G401 (cell line): ENCODE measurements at places on chromosomes 6 and 20.

DNA sequence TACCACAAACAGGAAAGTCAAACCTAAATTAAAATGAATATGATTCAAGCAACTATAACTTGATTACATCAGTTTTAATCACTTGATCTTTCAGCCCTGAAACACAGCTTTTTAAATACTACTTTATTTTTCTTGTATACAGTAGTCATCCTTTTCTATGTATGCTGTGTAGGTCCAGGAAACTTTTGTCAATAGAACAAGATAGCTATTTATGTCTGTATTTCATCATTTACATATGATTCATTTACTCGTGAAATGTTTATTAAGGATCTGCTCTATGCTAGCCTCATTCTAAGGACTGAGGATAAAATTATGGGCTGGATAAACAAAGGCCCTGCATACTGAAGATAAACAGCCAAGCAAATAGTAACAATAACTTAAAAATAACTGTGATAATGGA lies 930.2 kb downstream of the TFAP2A start:
- DNase-seq, result no peak

- DNase-seq, result peak; percentile 92
Observed at GRCh38 chr20:32007787-32008616, 2.2 kb upstream of the CCM2L start.

DNA sequence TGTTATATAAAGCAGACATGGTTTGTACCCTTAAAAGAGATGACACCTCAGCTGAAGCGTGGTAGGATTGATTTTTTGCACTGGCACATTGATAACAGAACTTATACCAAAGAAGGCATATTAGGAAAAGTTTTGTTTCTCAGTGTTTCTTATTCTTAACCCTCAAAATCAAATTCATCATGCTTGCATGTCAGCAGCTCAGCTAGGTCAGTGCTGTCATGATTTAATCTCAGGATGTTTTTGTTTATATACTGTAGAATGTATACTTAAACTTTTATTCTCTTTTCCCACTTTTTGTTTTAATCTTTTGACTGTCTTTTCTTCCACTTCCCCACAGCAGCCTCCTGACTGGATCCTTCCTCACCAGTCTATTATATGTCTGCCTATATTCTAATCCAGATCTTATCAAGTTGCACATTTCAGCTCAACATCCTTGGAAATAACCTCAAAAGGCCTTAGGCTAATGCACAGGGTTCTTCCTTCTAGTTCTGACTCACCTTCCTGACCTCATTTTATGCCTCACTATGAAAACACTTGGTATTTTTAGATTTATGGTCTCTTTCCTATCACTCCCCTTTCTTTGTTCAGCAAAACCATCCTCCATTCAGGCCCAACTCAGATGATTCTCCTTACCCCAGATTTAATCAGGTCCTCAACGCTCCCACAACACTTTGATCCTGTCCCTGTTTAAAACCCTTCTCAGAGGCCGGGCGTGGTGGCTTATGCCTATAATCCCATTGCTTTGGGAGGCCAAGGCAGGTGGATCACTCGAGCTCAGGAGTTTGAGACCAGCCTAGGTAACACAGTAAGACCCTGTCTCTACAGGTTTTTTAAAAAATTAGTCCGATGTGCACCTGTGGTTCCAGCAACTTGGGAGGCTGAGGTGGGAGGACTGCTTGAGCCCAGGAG lies 7.2 kb downstream of the HEBP2 start:
- no peak for DNase-seq

- DNase-seq, result no peak
Observed at GRCh38 chr6:144140867-144141266, 9.4 kb upstream of the STX11 start.

DNA sequence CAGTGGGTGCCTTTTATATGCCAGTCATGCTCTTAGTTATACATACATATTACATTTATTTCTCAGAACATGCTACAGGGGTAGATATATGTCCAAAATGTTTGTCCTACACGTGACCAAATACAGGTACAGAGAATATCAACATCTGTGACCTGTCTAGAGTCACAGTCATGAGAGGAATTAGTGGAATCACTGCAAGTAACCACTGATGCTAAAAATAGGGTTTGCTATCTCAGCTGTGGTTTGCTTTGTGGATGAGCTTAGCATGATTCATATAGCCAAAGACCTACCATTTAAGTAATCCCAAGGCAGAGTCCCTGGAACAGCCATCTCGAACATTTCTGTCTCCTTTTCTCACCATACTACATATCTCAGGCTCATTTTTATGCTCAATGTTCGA lies 32.3 kb downstream of the GSTA3 start:
- DNase-seq, result no peak

DNA sequence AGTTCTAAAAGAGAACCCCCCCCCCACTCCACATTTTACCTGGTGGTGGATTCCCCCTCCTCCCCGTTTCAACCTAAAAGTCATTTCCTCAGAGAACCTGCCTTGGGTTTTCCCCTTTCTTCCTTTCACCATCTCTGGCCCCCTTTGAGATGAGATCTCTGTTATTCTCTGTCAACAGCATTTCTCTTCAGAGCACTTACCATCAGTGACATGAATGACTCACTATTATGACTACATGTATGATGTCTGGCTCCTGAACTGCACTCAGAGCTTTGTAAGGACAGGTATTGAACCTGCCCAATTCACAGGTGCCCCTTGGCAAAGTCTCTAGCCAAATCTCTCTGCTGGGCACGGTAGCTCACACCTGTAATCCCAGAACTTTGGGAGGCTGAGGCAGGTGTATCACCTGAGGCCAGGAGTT lies 61.4 kb upstream of the JARID2 start:
- DNase-seq, result no peak

DNA sequence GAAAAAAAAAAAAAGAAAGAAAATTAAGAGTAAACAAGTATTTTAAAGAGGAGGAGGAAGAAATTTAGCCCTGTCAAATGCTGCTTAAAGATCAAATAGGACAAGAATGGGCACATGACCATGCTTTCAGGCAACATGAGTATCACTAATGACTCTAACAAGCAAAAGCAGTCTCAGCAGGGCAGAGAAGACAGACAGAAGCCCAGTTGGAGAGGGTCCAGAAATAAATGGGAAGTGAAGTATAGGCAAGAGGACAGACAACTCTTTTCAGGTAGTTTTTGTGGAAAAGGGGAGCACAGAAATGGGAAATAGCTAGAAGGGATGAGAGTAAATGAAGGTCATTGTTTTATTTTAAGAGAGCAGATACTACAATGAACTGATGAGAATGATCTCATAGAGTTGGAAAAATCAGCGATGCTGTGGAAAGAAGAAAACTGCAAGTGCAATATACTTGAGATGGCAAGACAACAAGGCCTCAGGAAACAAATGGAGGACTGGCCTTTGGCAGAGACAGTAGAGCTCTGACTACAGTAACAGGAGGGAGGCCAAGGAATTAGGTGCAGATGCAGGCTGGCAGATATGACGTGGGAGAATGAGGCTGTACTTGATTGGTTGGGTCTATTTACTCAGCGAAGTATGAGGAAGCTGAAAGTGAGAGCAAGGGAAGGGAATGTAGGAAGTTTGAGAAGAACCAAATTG lies 40.3 kb downstream of the KIF6 start:
- DNase-seq, result no peak

DNA sequence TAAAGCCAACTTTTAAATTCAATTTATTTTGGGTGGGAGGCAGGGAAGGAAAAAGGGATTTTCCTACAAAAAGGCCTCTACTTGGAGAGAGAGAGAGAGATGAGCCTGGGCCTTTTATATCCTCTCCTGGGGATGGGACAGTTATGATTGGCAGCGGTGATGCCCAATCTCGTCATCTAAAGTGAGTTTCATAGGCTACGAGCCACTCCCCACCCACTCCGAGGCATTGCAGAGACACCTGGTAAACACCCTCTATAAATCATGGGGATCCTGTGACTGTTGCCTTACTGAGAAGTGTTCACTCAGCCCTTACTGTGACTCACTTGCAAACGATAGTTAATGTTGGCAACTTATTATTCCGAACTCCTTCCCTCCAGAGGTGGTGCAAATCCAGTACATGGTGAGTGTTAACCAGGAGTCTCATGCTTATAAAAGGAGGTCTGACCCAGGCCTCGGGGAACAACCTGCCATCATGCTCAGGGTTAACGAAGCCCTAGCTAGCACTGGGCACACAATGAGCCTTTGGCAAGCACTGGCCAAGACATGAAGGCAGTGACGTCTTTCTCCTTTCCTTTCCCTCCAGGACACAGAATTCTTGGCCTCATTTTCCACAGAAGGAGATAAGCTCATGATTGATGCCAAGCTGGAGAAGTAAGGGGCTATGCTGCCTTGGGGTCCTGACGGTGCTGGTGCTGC lies 20.5 kb downstream of the BPIFB4 start:
- no peak for DNase-seq

DNA sequence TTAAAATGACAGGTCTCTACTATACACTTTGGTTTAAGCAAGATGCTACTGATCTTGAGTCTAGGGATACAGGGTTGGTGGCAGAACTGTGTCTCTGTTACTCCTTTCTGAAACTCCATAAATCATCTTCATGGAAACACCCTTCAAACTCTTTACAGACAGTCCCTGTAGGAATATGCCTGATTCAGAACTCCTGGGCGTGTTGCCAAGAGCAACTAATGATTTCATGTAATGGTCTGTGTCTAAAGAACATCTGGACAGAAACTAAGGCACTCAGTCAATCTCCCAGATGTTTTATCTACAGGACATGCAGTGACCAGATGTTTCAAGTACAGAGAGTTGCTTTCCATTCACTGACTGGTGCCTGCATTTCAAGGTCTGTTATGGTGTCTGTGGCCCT lies 464.4 kb upstream of the CHD6 start:
- DNase-seq, result no peak

DNA sequence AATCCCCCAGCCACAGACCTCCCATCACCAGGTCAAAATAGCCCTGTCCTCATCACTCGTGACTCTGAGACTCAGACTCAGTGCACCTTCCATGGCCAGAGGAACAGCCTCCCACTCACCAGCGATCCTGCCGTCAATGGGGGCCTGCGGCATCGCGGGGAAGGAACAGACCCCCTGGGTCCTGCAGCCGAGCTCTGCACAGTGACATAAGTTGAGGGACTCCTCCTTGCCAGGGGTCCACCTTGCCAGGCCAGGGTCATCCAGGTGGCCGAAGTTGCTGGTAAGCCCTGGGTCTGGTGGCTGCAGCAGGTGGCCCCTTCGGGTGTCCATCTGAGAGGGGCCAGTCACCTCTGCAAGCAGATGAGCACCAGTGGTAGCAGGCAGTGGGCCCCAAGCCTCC lies 16.3 kb downstream of the ETV7 start:
- no peak for DNase-seq

DNA sequence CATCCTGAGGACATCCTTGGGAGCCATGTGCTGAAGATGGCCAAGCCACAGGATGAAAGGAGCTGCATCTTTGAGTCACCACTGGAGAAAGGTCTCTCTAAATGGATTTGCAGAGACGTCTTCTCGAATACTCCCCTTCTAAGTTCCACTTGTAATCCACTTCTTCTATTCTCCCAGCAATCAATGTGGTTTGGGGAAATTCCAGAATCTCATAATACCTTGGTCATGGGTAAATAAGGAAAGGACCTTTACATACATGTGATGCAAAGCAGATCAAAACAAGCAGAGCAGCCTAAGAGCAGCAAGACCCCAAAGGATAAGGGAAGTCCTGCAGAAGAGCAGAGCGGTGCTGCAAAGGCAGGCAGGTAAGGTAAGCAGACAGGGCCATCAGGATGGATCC lies 35.3 kb downstream of the TRIM38 start:
- no peak for DNase-seq

DNA sequence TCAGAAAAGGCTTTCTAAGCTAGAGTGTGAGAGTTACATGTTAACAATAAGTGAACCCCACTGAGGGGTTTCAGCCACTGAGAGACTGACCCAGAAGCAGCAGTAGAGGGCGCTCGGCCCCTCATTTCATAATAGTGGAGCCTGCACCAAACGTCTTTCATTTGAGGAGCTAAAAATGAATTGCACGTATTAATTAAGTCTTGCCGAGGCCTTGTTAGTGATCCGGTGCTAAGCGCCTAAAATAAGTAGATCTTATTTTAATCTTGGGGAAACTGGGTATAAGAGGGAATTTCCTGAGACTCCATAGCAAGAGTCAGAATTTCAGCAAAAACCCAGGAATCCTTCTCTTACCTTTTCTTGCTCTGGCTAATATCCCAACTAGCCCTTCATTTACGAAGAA lies 209.7 kb downstream of the FARS2 start:
- peak; percentile 61 for DNase-seq

DNA sequence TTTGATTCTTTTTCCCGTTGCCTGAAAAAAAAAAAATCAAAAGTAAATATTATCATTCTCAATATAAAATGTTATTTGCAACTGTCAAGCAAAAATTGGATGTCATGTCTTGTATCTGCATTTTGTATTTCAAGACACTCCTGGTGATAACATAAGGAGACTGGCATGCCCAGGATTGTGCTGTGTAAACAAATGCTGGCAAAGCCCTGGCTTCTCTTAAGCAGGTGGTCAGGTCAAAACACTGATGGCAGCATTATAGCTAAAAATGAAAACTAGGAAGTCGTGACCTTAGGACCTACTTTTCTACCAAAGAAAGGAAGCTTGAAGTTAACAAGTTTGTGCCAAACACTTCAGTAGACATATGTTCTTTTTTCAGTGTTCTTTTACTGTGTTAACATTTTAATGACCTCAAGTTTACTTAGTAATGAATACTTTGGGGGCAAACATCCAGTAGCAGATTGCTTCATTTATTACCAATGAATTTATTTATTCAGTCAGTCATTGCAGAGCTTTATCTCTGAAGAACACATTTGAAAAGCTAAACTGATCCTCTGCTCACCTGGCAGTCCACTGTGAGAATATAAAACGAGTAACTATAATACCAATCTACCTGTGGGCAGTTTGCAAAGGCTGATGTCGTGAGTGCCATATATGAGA lies 243.1 kb upstream of the FLRT3 start:
- peak; percentile 47 for DNase-seq

DNA sequence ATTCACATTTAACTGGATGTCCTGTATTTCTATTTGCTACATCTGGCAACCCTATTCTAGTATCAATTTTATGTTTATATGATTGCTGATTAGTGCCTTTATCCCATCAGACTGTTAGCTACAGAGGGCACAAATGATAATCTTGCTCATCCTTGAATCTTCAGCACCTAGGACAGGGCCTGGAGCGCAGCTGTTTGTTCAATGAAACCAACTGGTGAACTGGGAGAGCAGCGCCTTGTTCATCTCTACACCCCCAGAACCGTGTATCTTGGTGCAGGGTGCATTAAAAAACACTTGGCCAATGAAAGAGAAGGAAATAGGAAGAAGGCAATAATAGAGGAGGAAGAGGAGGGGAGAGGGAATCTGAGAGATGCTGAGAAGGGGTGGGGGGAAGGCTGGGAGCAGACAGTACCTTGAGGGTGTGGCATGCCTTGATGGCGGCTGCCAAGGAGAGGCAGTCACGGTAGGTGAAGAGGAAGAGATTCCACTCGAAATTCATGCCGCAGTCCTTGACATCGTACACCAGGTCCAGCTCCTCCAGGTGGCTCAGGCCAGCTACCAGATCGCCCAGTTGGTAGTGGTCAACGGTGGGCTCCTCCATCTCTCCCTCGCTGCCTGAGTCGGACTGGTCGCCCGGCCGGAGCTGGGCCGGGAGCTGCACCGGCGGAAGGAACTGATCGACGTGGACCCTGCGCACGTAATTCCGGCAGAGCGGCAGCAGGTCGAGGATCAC lies 15.5 kb downstream of the TMEM151B start:
- no peak for DNase-seq

- peak; percentile 65 for DNase-seq
Observed at GRCh38 chr6:91667596-91667995, 1080.7 kb upstream of the MAP3K7 start.

- DNase-seq, result no peak
Observed at GRCh38 chr20:63123331-63123741, 92.6 kb downstream of the YTHDF1 start.

- DNase-seq, result peak; percentile 37
Observed at GRCh38 chr20:41005361-41005729, 23.3 kb upstream of the TOP1 start.

GRCh38 chr6:69019832-69020231 lies 384.8 kb downstream of the ADGRB3 start:
- DNase-seq, result no peak
